D341Med (cell line): ENCODE measurements at places on chromosomes 1 and 21.

DNA sequence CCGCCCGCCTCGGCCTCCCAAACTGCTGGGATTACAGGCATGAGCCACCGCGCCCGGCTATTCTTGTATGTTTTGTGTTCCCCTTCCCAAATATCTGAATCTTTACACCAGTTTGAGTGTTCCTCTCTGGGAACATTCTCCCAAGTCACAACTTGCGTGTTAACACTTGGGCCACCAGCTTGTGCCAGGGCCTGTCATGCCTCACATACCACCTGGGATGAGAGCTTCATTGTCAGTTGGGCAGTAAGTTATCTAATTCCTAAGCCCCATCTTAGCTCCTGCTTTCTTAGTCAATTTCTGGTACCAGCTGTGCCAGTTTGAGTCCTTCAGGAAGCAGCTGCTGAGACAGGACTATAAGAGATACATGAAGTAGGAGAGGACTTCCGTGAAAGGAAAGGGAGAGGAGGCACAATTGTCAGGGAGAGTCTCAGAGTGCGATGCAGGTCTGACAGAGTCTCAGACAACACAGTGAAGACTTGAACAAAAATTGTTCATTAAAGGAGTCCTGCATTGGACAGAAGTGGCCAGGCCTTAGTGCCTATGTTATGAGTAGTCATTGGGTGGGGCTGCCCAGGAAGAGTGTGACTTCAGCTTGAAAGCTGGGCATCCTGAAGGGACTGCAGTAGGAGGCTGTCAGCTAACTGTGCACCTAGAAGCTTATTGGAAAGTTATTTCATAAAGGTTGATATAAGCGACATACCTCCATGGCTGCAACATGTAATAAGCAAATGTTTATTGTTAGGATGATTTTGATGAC is 17.3 kb downstream of the ZFYVE9 start:
- no peak for DNase-seq

DNA sequence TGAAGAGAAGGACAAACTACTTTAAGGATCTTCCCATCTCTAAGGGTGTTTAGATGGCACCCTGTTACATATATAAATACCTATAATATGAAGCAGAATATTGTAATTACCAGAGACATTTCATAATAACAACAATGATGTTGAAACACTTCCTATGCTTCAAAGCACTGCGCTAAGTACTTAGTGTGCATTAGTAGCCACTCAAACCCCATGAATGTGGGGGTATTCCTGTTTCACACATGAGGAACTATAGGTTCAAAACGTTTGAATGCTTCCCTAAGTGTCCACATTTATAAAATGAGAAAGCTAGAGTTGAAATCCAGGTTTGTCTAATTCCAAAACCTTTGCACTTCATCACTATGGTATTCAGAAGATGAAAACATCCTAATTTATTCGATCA is 18.5 kb upstream of the OR10J5 start:
- DNase-seq, result no peak

DNA sequence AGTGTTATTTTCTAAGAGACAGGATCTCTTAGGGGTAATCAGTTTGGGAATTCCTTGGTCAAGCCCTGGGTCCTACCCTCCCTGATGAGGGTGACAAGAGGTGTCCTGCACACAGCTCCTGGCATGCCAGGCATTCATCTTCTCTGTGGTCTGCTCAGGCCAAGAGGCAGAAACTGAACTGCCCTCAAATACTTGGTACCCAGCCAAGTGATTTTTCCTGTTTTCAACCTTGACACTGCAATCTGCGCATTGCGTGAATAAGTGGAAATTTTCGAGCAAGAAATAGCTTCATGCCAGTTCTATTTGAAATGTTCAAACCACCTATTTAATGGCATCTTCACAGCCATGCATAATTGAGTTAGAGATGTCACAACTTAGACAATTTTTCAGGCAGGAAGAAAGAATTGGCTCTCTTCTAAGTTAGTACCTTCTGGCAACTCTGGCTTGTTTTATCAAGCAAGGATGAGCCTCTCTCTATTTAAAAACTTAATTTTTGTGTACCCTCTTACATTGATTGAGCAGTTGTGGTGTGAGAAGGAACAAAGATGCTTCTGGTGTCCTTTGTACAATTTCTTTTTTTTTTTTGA is 27.0 kb downstream of the DNM3 start:
- no peak for DNase-seq

- no peak for DNase-seq
These were observed 113.5 kb downstream of the NTNG1 start for GRCh38 chr1:107254306-107254705.

- DNase-seq, result no peak
These were observed 14.0 kb downstream of the HSF2BP start for GRCh38 chr21:43645136-43645891.

GRCh38 chr1:235892202-235892601 is 25.5 kb upstream of the LYST start:
- no peak for DNase-seq
